ENCODE measurements at places on chromosomes 3 and 15. TPM values are rescaled to one million over a fixed set of nuclear protein-coding genes. Genes with fewer than 3 reads are reported as not detected.

DNA sequence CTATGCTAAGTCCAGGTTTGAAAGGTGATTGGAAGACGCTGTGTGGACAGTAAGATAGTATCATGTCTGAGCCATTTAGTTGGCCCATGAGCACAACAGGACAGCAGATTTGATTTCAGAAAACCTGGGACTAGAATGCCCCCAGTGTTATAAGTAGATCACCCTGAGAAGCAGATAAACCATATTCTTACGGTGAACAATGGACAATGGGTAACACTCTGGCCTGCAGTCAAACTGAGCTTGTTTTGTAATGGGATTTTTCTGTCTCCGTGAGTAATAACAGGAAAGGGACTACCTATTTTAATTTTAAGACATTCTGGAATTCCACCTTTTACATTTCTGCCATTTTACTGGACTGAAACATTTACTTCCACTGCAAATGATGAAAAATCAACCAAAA is 71.5 kb downstream of the LDHAL6B start:
- H3K4me3 ChIP-seq, result no peak overlapping the region
- peaks cover 5% of the 10 kb centered on the region for H3K4me1 ChIP-seq
- no peak overlapping the region for H3K27ac ChIP-seq
- no peak for DNase-seq

- no peak overlapping the region for H3K4me3 ChIP-seq
- DNase-seq, result no peak
- H3K36me3 ChIP-seq, result no peaks in the 10 kb centered on the region
- no peaks in the 10 kb centered on the region for H3K27me3 ChIP-seq
- no peak overlapping the region for H3K27ac ChIP-seq
These were observed 194.6 kb downstream of the ADAMTSL3 start for GRCh38 chr15:83848315-83849050.

GRCh38 chr15:62477929-62478328 is 312.8 kb upstream of the C2CD4B start:
- no peak overlapping the region for H3K4me3 ChIP-seq
- no peak for DNase-seq
- no peak overlapping the region for H3K27ac ChIP-seq

ANKUB1 gene
- not detected for total RNA-seq

DNA sequence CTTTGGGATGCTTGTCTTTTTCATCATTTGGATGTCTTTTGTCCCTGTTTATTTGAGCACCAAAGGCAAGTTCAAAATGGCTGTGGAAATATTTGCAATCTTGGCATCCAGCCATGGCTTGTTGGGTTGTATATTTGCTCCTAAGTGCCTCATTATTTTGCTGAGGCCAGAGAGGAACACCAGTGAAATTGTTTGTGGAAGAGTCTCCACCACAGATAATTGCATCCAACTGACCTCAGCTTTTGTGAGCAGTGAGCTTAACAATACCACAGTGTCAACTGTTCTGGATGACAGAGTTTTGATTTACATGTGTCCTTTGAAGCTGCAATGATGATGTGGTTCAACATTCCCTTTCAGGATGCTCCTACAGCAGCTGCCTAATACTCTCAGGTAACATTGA is 83.0 kb upstream of the KCNAB1 start:
- peaks cover 3% of the 10 kb centered on the region for H3K4me1 ChIP-seq
- no peak overlapping the region for H3K4me3 ChIP-seq
- H3K27ac ChIP-seq, result no peak overlapping the region
- no peaks in the 10 kb centered on the region for H3K36me3 ChIP-seq
- DNase-seq, result no peak

- no peak overlapping the region for H3K27ac ChIP-seq
- H3K4me1 ChIP-seq, result no peaks in the 10 kb centered on the region
- peak; percentile 10 for DNase-seq
- H3K27me3 ChIP-seq, result no peaks in the 10 kb centered on the region
- no peaks in the 10 kb centered on the region for H3K36me3 ChIP-seq
These were observed 19.7 kb downstream of the ITGA11 start for GRCh38 chr15:68412218-68412617.

DNA sequence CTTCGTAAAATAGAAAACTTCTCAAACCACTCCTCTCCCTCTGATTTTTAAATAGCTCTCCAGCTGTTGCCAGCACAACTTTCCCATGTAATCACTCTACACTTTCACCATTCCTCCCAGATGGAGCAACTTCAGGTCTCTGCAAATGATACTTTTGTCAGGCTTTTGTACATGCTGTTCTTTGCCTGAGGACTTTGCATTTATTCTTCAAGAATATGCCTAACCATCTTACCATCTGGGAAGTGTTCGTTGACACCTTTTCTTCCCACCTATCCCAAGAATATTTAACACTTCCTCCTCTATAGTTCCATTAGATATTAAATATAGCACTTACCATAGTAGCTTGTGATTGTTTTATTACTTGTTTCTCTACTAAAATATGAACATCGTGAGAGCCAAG is 703.7 kb downstream of the CADM2 start:
- H3K4me3 ChIP-seq, result no peak overlapping the region
- no peaks in the 10 kb centered on the region for H3K27me3 ChIP-seq
- H3K27ac ChIP-seq, result no peak overlapping the region
- 0 out of 3 replicates have a peak, but pooled peaks cover 2% of the 10 kb centered on the region for H3K36me3 ChIP-seq
- no peak for DNase-seq

DNA sequence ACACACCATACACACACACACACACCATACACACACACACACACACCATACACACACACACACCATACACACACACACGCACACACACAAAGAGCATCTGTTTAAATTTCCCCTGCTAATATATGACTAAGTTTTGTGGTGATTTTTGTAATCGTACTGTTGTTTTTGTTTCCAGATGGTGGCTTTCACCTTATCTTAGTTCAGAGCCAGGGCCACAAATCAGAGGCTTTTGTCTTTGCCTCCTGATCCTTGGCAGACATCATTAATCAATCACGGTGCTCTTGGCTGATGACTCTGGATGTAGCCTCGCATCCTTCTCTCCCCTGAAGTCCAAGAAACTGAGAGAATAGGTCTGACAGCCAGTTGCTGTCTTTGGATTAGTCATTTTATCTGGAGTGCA is 52.1 kb downstream of the EDEM1 start:
- no peaks in the 10 kb centered on the region for H3K4me1 ChIP-seq
- H3K4me3 ChIP-seq, result no peak overlapping the region
- no peaks in the 10 kb centered on the region for H3K27me3 ChIP-seq
- no peak overlapping the region for H3K27ac ChIP-seq
- DNase-seq, result no peak
- H3K36me3 ChIP-seq, result peaks cover 25% of the 10 kb centered on the region

SGO1 gene
- 28.1 TPM for total RNA-seq

GRCh38 chr3:72080095-72080494 is 295.1 kb upstream of the PROK2 start:
- no peak for DNase-seq
- peaks cover 25% of the 10 kb centered on the region for H3K36me3 ChIP-seq
- no peak overlapping the region for H3K4me3 ChIP-seq

CPA3 gene
- not detected for total RNA-seq

CIB2 gene
- total RNA-seq, result 37.1 TPM

GOLGA8J gene
- not detected for total RNA-seq

- H3K4me1 ChIP-seq, result no peaks in the 10 kb centered on the region
- H3K27ac ChIP-seq, result no peak overlapping the region
- peak; percentile 55 for DNase-seq
- H3K4me3 ChIP-seq, result no peak overlapping the region
These were observed 5.0 kb downstream of the FAM219B start for GRCh38 chr15:74901612-74902063.

- no peaks in the 10 kb centered on the region for H3K27me3 ChIP-seq
- no peaks in the 10 kb centered on the region for H3K4me1 ChIP-seq
- DNase-seq, result no peak
- H3K4me3 ChIP-seq, result no peak overlapping the region
- no peaks in the 10 kb centered on the region for H3K36me3 ChIP-seq
These were observed 59.8 kb upstream of the BOC start for GRCh38 chr3:113151461-113152031.

SOX2 gene
- total RNA-seq, result 316 TPM

GRM2 gene
- 1.5 TPM for total RNA-seq
